ENCODE measurements at places on chromosomes 5 and 9.

DNA sequence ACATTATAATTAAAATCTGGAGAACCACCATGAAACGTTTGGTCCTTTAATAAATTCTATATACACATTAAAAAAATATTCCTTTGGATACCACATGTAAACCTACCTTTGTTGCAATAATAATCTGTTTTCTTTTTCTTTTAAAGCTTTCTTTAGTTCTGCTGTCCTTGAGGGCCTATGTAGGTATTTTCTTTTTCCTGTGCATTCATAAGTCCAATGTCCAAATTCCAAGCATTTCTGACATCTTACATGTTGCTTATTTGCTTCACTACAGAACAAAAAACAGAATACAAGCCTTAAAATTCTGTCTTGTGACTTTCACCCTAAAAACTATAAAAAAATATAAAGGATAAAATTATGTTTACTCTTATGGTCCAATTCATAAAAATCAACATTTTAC is 19.7 kb downstream of the ZCCHC10 start:
- no peak for DNase-seq

DNA sequence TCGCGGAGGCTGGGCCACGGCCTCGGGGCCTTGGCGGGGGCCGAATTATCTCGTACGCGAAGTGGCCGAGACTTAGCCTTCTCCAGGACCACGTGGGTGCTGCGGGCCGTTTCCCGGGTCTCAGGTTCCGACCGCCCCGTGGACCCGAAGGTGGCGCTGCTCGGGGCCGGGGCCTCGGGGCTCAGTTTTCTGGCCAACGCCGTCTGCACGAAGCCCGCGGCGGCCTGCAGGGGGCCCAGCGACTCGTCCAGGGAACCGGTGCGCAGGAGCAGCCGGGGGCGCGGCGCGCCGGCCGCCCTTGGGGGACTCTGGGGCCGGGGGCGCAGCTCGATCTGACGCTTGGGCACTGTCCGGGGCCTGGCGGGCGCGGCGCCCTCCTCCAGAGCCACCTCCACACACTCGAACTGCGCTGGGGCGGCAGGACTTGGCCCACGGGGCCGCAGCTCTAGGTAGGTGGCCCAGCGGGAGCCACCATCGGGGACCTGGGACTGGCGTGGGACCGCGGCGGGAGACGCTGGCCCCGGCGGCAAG is 716 bp downstream of the PROB1 start:
- peak; percentile 75 for DNase-seq

DNA sequence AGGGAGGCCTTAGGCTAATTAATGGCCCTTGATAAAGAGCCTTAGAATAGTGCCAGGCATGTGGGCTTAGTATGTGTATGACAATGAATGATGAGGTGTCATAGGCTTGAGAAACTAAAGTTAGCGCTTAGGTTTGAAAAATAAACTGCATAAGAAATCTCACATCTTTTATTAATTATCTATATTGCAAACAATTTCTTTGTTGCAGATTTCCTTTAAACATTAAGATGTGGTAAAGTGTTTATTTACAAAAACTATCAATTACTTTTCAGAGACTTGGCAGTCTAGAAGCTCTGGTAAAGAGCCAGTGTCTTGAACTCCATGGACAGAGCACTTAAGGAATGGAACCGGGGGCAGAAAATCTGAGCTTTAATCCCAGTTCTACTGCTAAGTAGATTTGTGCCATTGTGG is 23.1 kb downstream of the MAP1B start:
- no peak for DNase-seq

GRCh38 chr5:28400076-28400475 is 1361.7 kb upstream of the CDH9 start:
- DNase-seq = no peak

DNA sequence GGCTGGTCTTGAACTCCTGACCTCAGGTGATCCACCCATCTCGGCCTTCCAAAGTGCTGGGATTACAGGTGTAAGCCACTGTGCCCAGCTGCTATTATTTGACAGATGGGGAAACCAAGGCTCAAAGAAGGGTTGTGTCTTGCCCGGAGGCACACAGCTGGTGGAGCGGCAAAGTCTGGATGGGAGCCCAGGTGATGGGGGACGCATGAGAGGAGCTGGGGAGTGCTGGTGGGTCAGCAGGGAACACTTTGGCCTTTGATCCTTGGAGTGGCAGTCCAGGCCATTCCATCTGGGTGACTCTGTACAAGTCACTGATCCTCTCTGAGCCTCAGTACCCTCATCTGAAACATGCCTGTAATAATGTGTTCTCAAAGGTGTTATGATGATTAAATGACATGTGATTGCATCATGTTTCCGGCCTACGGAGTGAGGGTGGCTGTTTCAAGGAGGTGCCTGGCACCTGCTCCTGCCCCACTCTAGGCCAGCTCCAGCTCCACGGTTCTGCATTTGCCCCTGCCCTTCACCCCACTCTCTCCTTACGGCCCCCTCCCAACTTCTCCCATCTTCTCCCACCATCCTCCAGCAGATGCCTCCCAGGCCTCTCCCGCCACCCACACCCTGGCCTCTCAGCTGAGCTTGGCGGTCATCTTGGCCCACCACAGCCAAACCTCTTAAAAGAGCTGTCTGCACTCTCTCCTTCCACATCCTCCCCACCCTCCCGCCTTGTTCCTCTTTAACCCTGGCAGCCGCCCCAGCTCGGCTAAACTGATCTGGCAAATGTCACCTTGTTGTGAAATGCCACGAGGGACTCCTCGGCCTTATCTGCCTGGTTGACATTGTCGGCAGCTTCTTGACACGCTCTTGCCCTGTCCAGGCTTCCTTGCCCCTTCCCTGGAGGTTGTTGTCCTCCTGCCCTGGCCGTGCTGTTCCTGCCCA is 5.5 kb upstream of the DBN1 start:
- DNase-seq = no peak

DNA sequence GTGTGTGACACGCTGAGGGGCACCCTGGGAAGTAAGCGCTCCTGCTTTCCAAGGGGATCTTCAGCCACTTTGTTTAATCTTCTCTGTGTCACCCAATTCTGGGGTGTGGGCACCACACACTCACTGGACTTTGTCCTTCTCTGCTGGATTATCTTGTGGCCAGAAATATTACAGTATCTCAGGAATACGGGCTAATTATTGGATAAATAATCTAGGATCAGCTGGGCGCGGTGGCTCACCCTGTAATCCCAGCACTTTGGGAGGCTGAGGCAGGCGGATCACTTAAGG is 50.9 kb downstream of the COL5A1 start:
- no peak for DNase-seq

DNA sequence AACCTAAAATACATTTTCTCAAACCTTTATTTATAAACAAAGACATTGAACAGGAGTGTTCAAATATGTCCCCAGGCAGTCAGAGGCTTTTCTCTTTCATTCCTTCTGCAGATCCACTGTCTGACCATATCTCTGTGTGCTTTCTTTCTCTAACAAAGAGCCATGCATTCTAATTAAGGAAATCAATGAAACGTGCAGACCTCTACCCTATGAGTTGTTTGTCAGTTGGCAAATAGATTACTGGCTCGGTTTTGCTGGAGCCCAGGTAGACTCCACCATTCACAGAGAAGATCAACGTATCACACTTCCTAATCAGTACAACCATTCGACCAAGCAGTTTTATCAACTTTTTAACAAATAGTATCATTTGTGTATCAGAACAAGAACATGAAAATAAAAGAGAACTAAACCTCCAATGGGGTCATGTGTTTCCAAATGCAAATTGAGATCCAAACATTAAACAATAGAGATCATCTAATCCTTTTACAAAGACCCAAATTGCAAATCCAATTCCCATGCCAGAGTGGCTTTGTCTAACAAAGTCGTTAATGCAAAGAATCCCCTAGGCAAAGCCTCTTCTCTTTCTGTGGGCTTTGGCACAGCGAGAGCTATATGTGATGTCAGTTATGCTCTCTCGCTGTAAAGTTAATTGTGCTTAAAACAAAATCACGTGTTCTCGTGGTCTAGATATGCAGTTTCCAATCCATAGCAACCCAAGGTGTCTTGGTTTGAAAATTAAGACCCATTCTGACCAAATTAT is 16.8 kb downstream of the KLF4 start:
- no peak for DNase-seq

- DNase-seq = no peak
These were observed 34.6 kb upstream of the RAI14 start for GRCh38 chr5:34621277-34622097.

DNA sequence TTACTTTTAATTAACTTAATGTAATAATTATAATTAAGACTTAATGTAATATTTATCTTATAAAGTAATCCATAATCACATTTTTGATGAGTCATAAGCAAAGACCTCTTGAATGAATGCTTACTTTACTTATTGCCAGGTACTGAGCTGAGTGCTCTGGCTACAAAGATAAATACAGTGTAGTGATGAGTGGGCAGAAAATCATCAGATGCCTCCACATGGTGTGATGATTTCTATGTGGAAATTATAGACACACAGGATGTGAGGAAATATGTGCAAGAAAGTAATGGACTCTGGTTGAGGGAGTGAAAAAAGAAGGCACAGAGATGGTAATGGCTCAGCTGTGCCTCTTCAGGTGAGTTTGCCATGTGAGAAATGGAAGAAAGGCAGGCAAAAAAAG is 422.6 kb upstream of the CD180 start:
- no peak for DNase-seq

DNA sequence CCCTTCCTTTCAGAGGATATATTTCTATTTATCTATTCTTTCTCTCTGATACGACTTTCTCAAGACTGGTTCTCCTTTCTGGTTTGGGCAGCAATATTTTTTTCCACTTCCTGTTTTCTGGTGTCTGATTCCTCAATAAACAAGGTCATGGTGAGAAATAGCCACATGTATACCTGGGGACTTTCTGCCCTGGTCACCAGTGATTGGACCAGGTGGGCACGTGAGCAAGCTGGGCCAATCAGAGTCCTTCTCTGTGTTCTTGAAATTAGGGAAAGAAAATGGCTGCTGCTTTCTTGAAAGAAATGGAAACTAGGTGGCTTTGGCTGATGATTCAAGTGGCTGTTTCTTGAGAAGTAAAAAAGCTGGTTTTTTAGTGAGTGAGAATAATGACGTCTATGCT is 18.4 kb upstream of the GSN start:
- peak; percentile 36 for DNase-seq
